SIG-M5 (cell line): ENCODE measurements at places on chromosomes 5 and 9.

DNA sequence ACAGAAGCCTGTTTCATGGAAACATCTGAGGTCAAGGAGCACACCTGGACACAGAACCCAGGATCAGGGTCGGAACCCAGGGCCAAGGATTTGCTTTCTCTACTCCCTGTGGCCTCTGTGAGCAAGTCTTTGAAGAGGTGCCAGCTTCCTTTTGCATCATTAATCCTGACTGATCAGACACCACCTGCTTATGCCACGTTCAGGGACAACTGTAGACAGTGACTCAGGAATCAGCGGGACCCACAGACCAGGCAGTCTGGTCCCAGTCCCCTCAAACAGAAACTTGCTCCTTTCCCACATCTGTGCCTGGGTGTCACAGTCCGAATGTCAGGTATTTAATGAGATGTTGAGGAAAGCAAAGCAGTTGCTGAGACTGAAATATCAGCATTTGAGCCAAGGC is 154.8 kb downstream of the SGCD start:
- no peak for DNase-seq

GRCh38 chr9:83419961-83420360 is 118.2 kb downstream of the FRMD3 start:
- no peak for DNase-seq

GRCh38 chr9:37374892-37375291 is 47.6 kb upstream of the GRHPR start:
- no peak for DNase-seq

- no peak for DNase-seq
Observed at GRCh38 chr9:109908459-109909390, 128.7 kb downstream of the PALM2AKAP2 start.

DNA sequence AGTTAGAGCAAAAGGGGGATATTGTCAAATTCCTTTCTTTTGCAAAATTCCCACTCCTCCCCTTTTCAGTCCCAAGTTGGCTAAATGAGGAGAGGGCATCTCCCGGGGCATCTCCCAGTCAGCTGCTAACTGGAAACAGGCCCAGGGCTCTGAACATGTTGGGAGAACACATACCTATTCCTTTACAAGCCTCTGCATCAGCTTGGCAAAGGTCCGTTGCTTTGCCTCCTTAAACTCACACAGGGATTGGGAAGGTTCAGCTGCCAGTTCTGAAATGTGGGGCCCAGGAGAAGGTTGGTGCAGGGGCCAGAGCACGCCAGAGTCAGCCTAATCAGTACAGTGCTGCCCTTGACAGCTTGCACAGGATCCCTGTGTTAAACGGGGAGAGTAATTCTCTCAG is 11.0 kb upstream of the DMRT3 start:
- DNase-seq = no peak

DNA sequence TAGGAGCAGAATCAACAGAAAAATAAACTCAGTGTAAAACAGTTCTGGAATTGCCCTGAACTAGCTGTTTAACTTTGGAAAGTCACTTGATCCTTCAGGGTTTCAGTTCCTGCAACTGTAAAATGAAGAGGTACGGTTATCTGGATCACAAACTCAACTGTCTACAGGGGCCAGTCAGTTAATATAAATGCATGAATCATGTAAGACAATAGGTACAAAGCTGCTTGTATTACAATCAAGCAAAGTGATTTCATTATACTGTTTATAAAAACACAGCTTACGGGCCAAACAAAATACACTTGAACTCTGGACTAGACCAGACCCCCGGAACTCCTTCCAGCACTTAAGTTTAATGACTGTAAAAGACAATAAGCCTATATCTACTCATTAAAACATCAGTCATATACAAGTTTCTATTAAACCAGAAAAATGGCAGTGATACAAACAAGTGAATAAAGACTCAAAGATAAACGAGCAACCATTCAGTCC is 73.0 kb downstream of the MRPS27 start:
- DNase-seq = no peak

DNA sequence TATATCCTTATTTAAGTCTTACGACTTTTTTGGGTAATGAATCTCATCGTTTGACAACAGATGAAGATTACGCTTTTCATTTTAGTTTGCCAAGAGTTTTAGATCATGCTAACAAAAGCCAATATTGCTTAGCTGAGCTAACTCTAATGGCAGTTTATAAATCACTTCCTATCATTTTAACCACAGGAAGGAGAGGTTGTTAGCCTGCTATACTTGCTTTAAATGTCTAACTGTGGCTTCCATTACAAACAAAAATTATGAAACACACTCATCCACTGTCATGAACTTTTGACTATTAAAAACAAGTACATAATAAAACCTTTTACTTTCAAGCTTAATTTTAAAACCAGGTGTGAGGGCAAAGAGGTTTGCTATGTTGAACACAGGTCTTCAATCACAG is 53.7 kb upstream of the ANKH start:
- no peak for DNase-seq
